HCEC 1CT (cell line): ENCODE measurements at places on chromosomes 13 and 19.

DNA sequence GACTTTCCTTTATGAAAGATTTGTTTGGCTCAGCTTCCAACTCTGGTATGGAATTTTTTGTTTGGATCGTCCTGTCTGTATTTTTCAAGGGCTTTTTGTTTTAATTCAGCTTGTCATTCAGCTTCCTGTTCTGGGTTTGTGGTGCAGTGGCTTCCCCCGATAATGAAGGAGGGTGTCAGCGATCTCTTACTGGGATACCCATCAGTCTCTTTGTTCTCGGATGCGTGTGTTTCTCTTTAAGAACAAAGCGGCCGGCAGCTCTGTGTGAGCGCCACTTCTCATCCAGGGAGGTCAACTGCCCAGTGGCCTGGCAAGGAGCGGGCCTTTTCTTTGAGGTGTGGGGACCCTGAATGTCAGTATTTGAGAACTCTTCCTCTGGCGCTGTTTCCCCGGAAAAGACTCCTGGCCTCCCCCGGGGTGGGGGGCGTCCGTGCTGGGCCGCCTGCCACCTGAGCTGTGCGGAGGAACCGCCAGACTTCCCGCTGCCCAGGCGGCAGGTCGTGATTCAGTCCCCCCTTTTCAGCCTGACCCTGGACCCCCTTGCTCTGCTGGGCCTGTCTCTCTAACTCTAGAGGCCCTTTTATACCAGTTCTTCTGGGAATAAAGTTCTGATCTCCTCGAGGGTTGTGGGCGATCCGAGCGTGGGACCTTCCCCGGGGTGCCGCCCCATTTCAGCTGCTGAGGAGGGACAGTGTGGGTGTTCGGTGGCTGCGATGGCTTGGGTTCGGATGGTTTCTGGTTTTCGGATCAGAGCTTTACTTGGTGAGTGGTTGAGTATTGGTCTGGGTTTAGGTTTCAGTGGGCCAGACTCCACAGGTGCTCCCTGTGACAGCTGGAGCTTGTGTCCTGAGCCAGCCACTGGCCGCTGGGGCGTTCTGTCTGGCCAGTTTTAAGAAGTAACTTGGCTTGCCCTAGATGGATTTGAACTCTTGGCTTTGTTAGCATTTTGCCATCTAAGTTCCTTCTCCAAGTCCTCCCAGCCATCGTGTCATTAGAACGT lies 3.4 kb downstream of the SF3A2 start:
- DNase-seq = no peak

- peak; percentile 65 for DNase-seq
These were observed 451 bp upstream of the ICAM5 start for GRCh38 chr19:10289167-10289835.

- DNase-seq = no peak
These were observed 6.8 kb upstream of the KPTN start for GRCh38 chr19:47490847-47491246.

GRCh38 chr13:80666782-80667552 lies 326.0 kb upstream of the SPRY2 start:
- DNase-seq = no peak

DNA sequence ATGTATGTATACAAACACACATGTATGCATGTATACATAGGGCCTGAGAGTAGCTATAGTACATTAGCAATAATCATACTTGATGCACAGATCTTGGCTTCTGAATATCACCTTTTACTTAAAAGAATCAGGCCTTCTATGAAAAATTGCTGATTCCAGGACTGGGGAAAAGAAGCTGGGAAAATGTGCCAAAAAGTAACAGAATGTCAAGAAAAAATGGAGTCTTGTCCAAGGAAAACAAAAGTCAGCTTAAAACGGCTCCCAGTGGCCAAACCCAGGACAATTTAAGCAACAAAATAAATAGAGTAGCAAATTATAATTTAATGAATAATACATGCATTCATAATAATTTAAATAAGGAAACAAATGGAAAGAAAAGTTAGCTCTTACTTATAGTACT lies 2104.9 kb downstream of the PCDH9 start:
- DNase-seq = no peak

- no peak for DNase-seq
These were observed 3.2 kb downstream of the ZNF787 start for GRCh38 chr19:56117889-56118288.

GRCh38 chr13:103531278-103531677 lies 465.1 kb upstream of the SLC10A2 start:
- DNase-seq = no peak
